Fibroblast of skin of scalp (primary cell): ENCODE measurements at places on chromosomes 5 and 9.
A peak's percentile ranks its signal among the peaks of the same experiment; 100 is the strongest.

DNA sequence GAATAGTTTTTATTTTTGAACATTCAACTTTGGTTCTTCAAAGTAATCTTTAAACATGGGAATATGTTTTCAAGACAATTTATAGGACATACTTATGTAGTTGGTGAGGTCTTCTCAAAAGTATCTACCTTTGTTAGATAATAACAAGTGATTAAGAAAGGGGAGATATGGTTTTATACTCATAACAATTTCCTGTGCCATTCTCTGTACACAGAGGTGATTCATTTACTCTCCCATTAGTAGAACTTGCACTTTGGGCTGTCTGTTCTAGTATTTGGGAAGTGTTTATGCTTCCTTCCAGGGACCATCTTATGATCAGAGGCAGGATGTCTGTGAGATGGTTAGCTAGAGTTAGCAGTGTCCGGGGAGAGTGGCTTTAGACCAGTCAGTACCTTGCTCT is 15.2 kb downstream of the LSM11 start:
- no peak for DNase-seq

- DNase-seq: no peak
These were observed 150.2 kb upstream of the PAPPA start for GRCh38 chr9:116003397-116003796.

DNA sequence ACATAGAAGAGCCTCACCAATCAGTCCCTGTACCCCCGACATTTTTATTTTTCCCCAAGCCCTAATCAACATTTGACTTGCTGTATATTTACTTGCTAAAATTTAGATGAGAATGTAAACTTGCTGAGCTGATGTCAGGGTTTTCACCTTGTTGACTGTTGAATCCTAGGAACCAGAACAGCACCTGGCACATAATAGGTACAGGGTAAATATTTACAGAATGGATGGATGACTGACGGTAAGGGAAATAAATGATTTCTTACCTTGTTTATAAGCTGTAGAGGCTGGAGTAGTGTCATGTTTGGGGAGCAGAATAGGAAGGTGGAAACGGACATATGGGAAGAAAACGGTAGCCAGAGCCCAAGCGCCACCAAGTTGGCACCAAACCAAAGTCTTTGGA is 107.0 kb upstream of the NUDT12 start:
- DNase-seq: no peak

- DNase-seq: peak; percentile 23
These were observed 74.5 kb downstream of the XRCC4 start for GRCh38 chr5:83151821-83152220.

DNA sequence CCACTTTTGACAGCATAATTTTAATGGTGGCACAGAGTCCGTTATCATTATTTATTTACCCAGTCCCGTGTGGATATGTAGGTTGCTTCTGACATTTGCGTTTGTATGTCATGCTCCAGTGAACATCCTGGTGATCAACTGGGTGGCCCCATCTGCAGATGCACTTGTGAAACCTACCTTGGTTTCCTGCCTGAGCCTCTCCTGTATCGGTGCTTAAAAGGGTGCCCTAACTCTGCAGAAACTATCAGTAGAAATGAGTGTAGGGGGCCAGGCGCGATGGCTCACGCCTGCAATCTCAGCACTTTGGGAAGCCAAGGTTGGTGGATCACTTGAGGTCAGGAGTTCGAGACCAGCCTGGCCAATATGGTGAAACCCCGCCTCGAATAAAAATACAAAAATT is 92.1 kb upstream of the IER5L start:
- DNase-seq: no peak

DNA sequence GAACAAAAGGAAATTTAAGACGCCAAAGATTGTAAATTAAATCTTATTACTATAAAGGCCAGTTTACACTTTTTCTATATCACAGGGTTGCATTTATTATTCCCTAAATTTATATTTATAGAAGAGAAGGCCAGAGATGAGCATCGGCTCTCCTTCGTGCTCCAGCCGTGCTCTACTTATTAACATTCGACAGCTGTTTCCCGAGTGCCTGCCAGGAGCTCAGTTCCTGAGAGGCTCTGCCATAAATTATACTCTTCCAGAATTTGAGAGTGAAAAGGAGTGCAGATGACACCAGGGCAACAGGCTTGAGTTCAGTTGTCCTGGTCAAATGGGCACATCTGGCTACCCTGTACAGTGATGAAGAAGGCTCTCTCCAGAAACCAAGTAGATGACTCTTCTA is 70.1 kb downstream of the PCSK5 start:
- no peak for DNase-seq

DNA sequence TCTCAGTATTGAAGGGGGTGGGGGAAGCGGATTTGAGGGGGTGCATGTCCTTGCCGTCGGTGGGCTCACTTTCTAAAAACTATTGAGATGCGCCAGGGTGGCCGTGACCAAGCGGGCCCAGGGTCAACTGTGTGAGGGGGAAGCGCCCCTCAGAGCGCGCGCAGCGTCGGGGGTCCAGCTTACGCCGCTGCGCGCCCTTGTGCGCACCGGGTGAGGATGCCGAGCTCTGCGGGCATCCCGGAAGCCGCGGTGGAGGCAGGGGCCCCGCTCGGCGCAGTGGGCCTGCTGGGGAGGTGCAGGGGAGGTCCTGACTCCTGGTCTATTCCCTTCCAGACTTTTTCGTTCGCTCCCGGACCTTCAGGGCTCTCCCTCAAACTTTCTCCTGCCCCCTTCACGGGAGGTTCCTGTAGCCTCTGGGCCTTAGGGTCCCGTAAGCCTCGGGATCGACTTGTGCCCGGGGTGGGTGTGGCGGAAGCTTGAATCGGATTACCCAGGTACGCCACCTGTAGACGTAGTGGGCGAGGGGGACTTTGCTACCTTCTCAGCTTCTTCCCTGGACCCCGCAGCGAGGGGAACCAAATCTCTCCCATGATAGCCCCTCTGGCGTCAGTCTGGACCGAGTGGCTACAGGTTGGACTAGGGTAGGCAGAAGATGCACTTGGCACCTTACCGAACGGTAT is 2.5 kb upstream of the PRDM6 start:
- DNase-seq: no peak

GRCh38 chr5:98397081-98397480 is 376.4 kb upstream of the RGMB start:
- DNase-seq: peak; percentile 72

GRCh38 chr5:154858972-154859871 is 795 bp downstream of the CNOT8 start:
- no peak for DNase-seq

GRCh38 chr9:89179895-89180734 is 1.5 kb upstream of the SHC3 start:
- peak; percentile 97 for DNase-seq

- no peak for DNase-seq
These were observed 616 bp upstream of the TSPAN17 start for GRCh38 chr5:176646707-176647029.

DNA sequence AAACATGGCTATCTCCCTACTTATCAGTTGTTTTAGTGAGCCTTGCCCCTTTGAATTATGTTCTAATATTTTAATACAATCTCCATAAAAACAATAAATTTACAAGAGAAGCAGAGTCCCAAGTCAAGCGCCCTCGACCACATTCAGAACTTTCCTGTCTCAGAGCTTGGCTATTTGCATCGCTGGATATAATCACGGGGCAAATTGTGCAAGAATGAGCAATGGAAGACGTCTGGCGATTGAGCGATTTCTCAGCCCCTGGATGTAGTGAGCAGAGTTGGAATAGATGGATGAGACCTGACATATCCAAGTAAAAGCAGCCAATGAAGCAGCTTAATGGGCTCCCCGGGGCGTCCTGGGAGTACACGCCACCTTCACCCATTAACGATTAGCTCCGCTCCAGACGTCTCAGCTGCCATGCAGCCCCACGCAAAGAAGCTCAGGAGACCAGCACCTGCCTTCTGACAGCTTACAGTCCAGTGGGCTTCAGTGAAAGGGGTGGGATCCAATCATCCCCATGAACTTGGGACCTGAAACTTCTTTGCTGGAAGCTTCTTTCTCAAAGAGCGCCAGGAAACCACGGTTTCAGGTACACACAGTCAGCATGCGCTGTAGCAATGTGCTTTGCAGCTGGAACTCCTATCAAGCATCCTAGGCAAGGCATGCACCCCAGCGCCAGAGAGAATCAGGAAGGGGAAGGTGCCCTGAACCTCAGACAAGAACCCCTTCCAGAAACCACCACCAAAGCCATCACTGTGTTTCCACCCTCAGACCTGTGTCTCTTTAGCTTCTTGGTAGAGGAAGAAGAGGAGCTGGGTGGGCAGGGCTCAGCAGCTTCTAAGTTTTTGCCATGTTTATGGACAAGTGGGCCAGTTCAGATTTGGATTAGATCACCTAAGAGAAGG is 92.0 kb upstream of the IRX4 start:
- DNase-seq: no peak

- no peak for DNase-seq
These were observed 78.4 kb upstream of the ICE1 start for GRCh38 chr5:5344051-5344571.

- DNase-seq: no peak
These were observed 442 bp downstream of the NEURL1B start for GRCh38 chr5:172641359-172642050.

- peak; percentile 69 for DNase-seq
These were observed 49.4 kb downstream of the MEF2C start for GRCh38 chr5:88833371-88834130.
